LHCN-M2 (cell line): ENCODE measurements at places on chromosomes 7 and 10.

GRCh38 chr10:93138113-93138870 lies 64.6 kb downstream of the CYP26A1 start:
- DNase-seq: no peak

GRCh38 chr7:106126170-106126938 lies 14.2 kb upstream of the SYPL1 start:
- DNase-seq: peak; percentile 83

GRCh38 chr7:25117226-25118047 lies 7.6 kb downstream of the CYCS start:
- no peak for DNase-seq

DNA sequence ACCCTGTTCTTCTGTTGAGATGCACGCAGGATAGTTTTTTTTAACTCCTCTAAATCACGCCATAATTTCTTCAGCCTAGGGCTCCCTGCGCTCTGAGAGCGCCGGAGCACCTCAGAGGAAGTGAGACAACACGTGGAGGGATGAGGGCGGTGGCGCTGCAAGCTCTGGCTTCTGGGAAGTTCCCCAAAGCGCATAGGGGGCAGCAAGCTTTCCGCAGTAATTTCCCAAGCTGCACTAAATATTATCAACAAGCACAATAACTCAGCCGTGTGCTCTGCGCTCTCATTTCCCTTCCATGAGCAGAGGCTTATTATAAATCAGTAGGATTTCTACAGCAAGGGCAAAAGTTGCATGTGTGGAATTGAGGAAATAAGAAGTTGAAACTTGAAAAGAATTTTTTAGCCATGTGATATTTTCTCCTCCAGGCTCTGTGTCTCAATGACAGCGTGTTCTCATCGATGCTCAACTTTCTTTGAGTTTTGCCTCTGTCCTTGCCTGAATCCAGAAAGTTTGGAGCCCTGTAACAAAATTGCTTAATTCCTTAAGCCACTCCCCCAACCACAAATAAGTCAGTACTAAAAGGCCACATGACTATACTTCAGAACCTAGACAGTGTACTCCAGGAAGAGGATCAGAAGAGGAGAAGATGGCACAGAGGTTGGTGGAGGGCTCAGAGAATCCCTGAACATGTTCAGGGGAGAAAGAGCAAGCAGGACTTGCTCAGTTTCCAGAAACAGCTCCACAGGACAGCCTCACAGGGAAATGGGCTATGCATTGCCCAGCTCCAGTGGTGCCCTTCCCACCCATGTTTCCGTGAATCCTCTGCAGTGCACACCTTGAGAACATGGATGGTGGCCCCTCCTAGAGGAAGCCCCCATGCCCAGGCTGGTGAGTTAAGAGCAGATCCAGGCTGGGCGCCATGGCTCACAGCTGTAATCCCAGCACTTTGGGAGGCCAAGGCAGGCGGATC lies 221.5 kb upstream of the GHITM start:
- no peak for DNase-seq

- no peak for DNase-seq
Measured at GRCh38 chr7:81682873-81683272, 87.0 kb downstream of the HGF start.

DNA sequence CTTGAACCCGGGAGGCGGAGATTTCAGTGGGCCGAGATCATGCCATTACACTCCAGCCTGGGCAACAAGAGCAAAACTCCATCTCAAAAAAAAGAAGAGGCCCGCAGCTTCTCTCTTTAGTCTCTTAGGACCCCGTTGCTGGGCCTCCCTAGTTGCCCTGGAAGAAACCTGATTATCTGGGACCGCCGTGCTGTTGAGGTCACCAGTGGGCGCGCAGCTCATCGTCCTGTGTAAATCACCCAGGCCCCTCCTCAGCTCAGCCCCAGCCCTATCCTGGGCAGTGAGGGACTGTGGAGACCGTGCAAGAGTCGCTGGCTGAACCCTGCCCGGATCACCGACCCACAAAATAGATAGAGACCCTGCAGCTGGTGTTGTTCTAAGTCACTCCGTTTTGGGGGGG lies 85.0 kb downstream of the UNCX start:
- DNase-seq: no peak

DNA sequence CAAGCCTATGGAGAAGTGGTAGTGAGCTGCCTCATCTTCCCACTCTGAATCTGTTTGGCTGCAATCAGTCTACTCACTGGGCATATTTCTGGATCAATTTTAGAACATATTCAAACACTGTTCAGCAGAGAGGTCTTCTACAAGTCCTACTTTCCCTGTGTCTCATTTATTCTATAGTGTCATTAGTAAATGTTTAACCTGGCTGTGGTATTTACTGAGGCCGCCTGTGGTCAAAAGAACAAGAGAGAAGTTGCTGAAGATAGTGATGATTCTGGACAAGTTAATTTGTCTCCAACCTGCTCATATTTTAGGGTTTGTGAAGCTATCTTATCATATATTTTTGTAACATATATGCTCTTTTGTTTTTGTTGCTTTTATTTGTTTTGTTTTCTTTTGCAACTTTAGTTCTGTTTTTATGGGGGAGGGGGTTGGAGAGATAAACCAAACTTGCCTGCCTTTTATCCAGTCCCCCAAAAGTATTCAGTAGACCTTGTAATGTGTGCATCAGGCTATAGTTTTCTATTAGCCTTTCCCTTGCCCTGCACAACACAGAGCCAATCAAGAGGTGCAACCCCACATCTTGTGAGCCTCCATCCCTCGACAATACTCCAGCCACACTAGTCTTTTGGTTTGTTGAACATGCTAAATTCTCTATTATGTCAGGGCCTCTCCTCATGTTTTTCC lies 362.8 kb upstream of the MBL2 start:
- no peak for DNase-seq

- peak; percentile 67 for DNase-seq
Measured at GRCh38 chr10:50396491-50397311, 145.4 kb upstream of the ASAH2 start.

DNA sequence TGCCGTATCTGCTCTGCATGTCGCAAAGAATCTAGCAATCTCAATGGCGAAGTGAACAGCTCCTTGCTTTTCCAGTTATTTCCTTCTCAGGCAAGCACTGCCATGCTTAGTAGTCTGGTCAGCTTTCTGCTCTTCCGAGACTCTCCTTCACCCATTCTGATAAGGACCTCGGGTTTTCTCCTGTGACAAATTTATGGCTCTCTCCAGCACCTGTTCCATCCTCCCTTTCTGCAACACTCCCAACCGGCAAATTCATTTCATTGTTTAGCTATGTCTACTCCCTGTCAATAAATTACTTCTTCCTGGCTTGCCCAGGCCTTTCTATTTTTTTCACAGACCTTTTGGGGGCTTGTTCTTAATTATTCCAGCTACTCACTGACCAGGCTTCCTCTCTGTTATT lies 252.6 kb downstream of the SORCS3 start:
- DNase-seq: no peak

GRCh38 chr7:7201578-7202374 lies 19.4 kb downstream of the C1GALT1 start:
- no peak for DNase-seq

DNA sequence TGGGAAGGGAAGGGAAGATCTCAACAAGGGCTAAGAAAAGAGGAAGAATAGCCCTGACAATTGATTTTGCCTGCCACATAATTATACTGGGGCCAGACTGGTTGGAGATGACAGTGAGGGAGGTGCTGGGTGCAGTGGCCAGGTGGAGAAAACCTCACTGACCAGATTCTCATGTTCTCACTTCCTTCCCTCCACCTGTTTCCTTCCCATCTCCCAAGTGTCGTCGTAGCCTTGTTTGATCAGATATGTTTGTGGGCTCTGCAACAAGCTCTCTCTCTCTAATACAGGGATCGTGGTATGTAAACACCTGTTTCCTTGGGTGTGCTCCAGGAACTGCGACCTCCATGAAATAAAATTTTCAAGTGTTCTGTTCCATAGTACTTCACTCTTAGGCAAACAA lies 60.2 kb downstream of the VCL start:
- peak; percentile 66 for DNase-seq

DNA sequence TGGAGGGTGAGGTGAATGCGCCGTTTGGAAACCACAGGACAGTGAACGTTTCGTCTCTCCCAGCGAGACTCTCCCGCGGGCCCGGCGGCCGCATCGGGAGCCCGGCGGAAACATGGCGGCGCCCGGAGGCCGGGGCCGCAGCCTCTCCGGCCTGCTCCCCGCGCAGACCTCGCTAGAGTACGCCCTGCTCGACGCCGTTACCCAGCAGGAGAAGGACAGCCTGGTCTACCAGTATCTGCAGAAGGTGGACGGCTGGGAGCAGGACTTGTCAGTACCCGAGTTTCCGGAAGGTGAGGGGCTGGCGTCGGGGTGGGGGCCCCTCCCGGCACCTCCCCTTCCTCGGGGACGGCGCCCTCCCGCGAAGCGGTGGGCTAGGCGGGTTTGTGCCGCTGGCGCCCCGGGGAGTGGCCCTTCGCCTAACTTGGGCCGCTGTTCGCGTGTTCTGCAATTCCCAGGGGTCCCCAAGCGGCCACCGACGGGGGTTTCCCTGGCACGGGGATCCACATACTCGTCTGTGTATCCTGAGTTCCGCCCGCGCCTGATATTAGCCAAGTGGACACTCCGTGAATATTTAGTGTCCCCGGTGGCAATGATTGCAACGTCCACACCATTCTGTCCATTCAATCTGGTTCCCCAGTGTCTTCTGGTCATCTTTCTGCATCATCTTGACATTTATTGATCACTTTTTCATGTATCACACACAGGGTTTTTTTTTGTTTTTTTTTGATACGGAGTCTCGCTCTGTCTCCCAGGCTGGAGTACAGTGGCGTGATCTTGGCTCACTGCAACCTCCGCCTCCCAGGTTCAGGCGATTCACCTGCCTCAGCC lies 514 bp downstream of the NHLRC2 start:
- peak; percentile 57 for DNase-seq

DNA sequence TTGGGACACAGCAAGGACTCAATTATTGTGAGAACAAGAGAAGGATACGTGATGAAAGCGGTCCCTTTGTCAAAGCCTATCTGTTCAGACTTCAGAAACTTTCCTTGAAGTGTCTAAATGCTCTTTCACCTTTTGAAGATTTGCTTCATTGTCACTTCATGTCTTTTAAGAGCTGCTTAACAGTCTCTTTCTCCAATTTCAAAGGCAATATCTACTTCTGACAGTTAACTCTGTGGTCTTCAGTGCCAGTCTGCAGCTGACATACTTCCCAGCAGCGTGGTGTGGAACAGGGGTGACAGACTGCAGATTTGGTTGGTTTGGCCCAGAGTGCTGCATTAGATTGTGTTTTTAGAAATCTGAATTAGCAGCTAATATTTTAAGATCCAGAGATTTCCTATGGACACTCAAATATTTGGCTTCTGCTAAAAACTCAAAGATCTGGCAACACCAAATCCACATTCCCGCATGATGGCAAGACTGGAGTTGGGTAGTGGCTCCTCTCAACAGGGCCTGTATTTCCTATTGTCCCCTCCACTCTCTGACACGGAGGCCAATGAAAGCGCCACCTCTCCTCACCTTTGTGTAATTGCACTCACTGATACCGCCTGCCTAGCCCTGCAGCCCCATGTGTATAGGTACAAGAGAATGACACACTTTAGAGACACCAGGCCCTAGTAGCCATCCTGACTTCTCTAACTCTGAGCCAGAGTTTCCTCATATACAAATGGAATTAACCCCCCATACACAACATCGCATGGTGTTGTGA lies 11.5 kb downstream of the SCRN1 start:
- no peak for DNase-seq

- DNase-seq: peak; percentile 86
Measured at GRCh38 chr10:110081911-110082310, 74.1 kb downstream of the ADD3 start.

- DNase-seq: no peak
Measured at GRCh38 chr10:78764436-78764835, 304.3 kb upstream of the ZMIZ1 start.

- no peak for DNase-seq
Measured at GRCh38 chr7:133556048-133556447, 303.2 kb downstream of the EXOC4 start.

DNA sequence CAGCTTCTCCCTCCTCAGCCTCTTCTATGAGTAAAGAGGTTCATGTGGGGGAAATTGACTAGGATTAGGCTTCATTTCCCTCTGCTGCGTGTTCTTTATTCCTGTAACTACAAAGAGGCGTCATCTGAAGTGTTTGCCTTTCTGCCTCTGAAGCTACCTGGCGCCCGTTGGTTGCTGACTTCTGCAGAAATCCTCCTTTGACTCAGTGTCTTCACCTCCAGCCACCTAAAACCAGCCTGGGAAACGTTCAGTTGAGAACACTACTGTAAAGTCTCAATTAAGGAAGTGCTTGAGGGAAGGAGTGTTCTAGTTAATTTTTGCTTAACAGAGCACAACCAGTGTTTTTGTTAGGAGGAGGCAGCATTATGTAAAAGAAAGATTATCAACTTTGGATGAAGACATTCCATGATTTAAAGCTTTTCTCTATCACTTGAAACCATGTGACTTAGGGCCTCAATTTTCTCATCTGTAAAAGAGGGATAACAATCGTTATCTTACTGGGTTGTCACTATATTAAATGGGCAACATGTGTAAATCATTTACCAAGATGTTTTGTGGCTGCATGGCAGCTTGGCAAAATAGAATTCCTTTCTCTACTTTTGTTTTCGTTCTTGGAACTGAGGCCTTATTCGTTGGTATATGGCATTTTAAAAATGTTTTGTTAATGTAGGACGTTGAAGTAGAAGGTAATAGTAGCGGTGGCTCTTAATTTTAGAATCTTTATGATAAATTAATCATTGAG lies 642.9 kb downstream of the SDK1 start:
- no peak for DNase-seq

- DNase-seq: no peak
Measured at GRCh38 chr7:27187475-27188385, 2.7 kb upstream of the HOXA11 start.

DNA sequence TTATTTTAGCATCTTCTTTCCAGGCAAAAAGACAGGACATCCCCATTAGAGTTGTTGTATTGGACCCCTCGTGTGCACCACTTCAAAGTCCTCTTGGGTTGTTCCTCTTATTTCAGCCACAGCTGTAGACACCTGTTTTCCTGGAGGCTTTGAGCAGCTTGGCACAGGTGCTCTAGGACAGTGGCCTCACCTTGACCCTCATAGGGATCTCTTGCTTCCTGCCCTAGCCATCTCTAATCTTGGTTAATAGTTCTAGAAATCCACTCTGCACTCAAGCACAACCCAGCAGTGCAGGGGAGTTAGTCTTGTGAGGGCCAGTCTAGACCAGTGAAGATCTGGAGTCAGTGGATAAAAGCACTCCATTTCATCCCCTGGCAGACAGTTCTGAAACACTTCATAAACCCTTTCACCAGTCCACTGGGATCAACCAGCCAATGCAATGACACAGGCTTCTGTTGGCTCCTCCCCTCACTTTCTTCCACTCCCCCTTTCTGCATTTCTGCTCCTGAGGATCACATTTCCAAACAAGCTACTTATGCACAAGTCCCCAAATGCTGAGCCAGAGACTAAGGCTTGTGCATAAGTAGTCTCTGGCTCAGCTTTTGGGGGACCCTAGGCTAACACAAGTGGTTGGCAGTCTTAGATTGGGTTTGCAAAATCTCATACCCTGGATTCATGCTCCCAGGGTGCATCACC lies 131.5 kb upstream of the LAMB4 start:
- DNase-seq: peak; percentile 32

DNA sequence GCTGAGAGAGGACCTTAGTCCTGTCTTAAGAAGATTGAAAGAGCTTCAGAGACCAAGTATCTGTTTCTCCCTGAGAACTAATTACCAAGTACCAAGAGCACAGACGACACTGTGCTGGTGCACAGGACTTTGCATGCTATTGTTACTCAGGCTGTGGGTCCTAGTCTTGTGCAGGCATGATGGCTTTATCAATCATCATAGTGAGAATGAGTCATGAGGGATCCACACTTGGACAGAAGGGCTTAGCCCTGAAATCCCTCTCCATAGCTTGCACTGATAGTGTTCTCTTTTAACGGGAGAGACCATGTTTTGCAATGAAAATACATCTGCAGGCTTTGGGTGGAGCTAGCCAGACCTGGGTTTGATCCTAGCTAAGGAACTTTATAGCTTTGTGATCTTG lies 93.3 kb downstream of the SORCS3 start:
- DNase-seq: no peak
